ENCODE measurements at places on chromosomes 6 and 20. TPM values are rescaled to one million over a fixed set of nuclear protein-coding genes. Genes with fewer than 3 reads are reported as not detected.

- no peak for DNase-seq
Observed at GRCh38 chr6:73290435-73290834, 27.4 kb upstream of the KHDC1 start.

DNA sequence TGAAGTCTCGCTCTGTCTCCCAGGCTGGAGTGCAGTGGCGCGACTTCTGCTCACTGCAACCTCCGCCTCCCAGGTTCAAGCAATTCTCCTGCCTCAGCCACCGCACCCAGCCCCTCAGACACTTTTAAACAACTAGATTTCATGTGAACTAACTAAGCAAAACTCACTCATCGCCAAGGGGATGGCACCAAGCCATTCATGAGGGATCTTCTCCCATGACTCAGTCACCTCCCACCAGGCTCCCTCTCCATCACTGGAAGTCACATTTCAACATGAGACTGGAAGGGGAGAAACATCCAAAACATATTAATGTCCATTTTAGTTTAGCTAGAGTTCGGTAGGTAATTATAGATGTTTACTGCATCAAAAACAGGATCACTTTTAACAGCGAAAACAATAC is 95.9 kb upstream of the PRL start:
- DNase-seq: no peak

- DNase-seq: no peak
Observed at GRCh38 chr6:113127786-113128419, 729.2 kb upstream of the MARCKS start.

DNA sequence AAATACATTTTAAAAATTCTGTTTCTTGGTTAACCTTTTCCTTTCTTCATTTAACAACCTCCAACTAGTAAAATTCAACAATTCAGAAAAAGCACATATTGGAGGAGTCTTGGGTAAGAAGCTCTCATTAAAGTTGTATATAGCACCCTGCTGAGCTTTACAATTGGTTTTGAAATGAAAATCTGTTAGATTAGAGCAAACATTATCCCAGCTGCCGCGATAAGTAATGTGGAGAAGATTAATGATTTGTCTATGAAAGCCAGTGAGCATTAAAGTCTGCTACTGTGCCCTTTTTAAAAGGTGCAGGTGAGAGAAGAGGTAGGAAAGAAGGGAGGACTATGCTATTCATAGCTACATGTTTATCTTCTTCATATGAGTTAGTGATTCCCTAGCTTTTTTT is 201.5 kb downstream of the ZFAND3 start:
- no peak for DNase-seq

GRCh38 chr6:74161380-74161779 is 465.4 kb downstream of the CD109 start:
- no peak for DNase-seq

- DNase-seq: no peak
Observed at GRCh38 chr6:24272148-24272547, 85.7 kb downstream of the DCDC2 start.

- DNase-seq: no peak
Observed at GRCh38 chr20:15675061-15675514, 898.2 kb downstream of the KIF16B start.

GRCh38 chr6:46940433-46941226 is 18.9 kb upstream of the ADGRF5 start:
- no peak for DNase-seq

- DNase-seq: no peak
Observed at GRCh38 chr20:54626126-54626525, 150.7 kb downstream of the DOK5 start.

DNA sequence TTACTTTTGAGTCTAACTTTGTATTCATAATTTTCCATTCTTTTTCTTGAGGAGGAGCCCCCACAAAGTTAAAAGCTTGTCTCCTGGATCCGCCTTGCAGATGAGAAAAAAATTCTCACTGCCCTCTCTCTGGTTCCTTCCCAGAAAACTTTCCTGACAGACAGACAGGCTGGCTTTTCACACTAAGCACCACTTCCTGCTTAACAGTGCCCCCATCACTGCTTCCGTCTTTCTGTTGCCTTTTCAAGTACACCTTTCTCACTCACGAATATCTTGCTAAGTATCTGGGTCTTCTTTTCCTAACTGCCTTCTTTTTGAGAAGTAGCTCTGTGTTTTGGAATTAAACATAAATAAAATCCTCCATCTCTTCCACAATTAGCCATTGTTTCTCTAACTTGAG is 19.8 kb upstream of the LMBRD1 start:
- no peak for DNase-seq

Gene HDGFL1
- not detected for total RNA-seq

Gene PNLDC1
- 0.37 TPM for total RNA-seq

Gene GNAS-AS1
- total RNA-seq: not detected

Gene SNRPB2
- 78.4 TPM for total RNA-seq
